ENCODE measurements at places on chromosomes 6 and 20.
A peak's percentile ranks its signal among the peaks of the same experiment; 100 is the strongest.

- DNase-seq: no peak
Measured at GRCh38 chr6:107763946-107764345, 60.2 kb downstream of the SCML4 start.

DNA sequence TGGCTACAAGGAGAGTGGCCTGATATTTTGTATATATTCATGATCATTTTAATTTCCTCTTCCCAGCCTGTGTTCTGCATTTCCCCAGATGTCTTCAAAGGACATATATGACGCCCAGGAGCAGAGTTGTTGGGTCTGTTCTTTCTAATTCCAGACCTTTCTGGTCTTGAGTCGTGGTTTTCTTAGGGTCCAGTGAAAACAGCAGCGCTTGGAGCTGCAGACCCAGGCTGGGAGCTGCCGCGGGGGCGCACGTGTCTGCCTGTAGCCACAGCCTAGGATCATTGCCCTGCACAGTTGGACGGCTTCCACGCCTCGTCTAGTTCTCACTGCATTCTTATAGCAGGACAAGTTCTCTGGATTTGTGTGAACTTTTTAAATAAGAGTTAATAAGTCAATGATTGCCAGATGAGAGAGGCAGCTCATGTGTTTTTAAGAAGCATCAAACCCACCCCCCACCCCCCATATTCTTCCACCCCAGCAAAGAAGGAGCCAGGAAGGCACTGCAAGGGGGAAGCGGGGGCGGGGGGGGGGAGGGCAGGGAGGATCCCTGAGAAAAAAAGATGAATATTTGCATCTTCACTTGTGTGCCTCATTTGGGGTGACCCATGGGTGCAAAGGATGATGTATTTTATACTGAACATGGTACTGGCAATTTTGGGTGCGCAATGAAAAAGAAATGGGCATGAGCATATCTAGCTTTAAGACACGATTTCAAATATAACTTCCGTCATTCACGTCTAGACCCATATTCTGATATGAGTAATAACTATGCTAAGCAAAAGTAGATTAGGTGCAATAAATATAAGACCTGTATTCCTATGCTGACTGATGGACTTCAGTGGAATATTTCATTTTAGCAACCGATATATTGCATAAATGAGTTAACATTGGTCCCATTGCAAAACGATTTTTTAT, 160.0 kb downstream of the TBXT start:
- DNase-seq: no peak

- no peak for DNase-seq
Measured at GRCh38 chr20:7608250-7608649, 332.0 kb downstream of the HAO1 start.

- no peak for DNase-seq
Measured at GRCh38 chr6:91506509-91506908, 919.6 kb upstream of the MAP3K7 start.

DNA sequence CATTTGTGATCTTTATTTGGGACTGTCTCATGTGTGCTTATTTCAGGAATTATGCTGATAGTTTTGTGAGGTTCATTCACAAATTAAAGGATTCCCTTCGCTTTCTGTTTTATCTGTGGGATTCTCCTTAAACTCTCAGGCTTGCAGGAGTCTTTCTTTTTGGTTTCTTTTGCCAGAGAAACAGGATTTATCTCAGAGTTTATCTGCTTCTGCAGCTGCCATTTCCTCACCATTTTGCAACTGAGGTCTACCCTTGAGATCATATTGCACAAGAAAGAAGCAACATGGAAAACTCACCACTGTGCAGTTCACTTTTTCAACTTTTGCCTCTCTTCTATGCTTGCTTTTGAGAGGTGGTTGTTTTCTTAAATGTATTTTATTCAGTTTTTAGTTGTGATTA, 201.0 kb downstream of the PRL start:
- DNase-seq: no peak

DNA sequence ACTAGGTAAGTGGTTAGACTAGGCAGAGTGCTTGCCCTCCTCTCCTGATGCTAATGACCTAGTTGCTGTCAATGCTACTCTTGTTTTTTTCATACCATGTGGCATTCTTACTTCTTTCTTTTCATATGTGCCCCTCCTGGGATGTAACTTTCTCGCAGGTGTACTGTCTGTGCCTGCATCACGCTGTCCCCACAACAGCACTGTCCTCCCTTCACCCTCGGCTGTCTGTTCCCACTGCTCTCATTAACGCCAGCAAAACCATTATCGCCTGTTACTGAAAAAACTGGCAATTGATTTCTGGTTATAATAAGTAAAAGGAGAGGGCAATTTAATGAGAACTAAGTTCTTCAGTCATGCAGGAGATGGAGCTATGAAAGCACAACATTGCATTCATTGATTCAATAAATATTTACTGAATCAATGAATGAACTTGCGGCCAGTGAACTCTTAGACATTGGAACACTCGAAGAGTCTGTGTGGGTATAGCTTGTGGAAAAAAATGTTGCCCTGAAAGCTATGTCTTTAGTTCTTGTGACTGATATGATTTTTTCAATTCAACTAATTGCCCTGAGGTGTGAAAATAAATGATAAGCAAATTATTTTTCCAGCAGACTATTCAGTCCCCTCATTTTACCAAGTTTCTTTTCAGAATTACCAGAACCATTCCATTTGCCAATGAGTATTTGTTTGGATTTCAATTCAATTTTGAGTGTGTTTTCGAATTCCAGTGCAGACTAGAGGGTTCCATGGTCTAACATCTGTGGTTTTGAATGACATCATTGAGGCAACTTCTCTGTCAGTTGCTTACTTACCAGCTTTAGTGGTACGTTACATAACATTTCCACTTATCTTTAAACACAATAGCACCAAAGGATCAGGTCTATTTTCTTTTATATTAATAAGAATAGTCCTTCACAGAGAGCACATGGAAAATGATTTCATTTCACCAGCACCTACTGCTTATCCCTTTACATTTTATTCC, 2.1 kb downstream of the SLC17A4 start:
- DNase-seq: no peak

- DNase-seq: peak; percentile 2
Measured at GRCh38 chr6:24274441-24275083, 83.3 kb downstream of the DCDC2 start.

- DNase-seq: no peak
Measured at GRCh38 chr20:63316502-63316921, 23.5 kb downstream of the COL20A1 start.

- DNase-seq: no peak
Measured at GRCh38 chr20:40686893-40687292, 2.1 kb downstream of the MAFB start.

GRCh38 chr6:134293659-134294161, 24.2 kb downstream of the SGK1 start:
- no peak for DNase-seq

- DNase-seq: no peak
Measured at GRCh38 chr6:169291148-169291547, 37.5 kb upstream of the THBS2 start.

GRCh38 chr20:62183426-62184142, 756 bp downstream of the MTG2 start:
- DNase-seq: no peak

- DNase-seq: no peak
Measured at GRCh38 chr20:63178889-63179686, 36.8 kb downstream of the YTHDF1 start.

- DNase-seq: no peak
Measured at GRCh38 chr6:75201901-75202672, 3.8 kb downstream of the COL12A1 start.

DNA sequence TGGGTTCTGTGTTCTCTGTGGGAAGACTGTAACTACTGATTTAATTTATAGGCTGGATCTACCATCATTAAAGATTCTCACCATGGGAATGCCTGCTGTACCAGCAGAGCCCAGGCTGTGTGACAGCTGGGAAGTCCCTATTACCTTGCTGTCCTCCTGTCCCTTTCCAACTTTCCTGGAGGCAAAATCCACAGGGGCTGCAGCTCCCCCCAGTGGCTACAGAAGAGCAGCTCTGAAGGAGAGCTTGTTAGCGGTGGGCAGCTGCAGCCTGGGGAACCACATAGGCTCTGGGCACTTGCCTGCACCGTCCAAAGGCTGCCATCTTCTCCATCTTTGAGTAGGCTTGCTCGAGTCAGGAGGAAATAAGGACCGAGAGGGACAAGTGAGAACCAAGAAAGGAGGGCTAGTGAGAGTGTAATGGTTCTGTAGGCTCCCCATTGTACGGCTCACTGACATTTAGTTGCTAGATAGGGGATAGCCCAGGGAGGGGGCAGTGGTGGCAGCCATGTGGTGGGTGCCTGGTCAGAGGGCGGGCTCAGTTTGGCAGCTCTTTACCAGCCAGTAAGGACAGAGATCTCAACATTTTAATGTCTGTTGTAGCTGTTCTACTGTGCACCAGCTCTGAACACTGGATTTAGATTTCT, 155.1 kb upstream of the MLIP start:
- no peak for DNase-seq

DNA sequence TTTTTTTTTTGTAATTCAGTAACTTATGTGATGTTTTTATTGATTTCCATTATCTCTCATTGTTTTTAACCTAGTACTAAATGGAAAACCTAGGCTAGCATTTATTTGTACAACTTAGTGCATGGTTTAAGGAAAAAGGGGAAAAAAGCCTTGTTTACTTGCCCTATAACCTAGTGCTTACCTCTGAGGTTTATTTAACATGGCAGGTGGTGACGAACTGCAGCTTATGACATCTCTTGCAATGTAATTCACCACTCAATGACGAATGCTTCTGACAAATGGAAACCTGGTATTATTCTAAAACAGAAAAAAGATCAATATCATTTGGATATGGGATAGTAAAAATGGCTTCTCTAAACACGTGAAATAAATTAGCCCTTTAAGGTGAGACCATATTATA, 618.6 kb upstream of the FLRT3 start:
- DNase-seq: no peak

DNA sequence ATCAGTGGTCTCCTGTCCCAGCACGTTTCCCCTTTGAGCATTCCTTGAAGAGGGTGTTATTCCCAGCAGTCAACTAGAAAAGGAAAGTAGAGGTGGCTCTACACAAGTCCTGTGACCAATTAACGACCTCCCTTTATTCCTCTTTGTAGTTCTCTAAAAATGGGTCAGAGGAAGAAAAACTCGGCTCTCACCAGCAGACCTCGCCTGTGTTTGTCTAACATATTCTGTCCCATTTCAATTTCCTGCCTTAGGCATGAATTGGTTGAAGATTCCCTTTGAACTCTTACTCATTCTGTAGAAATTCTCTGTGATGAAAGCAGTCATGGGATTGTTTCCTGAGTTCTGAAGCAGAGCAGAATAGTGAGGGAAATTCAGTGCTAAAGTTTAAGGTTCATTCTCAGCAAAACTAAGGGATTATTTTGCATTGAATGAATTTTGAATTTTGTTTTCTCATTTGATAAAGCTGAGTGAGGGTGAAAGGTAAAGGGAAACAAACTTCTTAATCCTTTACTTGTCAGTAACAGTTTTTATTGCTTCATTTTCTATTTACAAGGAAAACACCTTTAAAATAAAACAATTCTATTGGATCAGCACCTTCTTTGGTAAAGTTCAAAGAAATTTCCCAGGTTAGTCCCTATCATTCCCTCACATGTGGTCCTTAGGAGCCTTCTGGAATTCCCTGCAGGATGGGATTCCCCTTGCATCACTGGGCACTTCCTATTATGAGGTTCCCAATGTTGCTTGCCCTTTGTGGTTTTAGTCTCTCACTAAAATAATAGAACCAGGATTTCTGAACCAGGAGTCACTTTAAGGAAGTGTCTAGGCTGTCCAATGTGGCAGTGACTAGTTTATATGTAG, 105.8 kb downstream of the SLX4IP start:
- no peak for DNase-seq

- DNase-seq: no peak
Measured at GRCh38 chr20:967796-968742, 34.0 kb downstream of the RSPO4 start.

DNA sequence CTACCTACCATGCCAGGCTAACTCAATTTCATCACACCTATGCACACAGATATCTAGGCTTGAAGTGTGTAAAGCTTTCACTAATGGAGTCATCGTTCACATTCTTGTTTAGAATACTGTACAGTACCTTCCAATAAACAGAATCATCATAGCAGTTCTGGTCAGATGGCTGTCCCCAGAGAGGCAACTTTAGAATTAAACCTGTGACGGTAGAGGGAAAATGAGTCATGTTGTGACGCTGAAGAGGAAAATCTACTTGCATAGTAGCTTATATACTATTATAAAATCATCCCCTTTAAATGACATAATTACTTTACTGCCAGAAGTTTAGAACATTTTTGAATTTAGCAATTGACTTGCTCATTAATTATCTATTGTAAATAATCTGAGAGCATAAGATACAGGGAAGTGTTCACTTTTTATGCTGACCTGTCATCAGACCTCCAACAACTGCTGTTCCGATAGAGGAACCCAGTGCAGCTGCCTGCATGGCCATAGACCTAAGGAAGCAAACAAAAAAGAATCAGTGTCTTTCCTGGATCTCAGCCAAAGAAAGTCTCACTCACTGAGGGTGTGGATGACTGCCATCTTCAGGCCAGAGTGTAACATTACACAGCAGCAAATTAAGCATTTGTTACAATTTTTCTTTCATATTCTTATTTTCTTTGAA, 29.8 kb downstream of the RHAG start:
- DNase-seq: peak; percentile 85

- DNase-seq: no peak
Measured at GRCh38 chr6:35925961-35926360, 5.1 kb upstream of the SRPK1 start.

DNA sequence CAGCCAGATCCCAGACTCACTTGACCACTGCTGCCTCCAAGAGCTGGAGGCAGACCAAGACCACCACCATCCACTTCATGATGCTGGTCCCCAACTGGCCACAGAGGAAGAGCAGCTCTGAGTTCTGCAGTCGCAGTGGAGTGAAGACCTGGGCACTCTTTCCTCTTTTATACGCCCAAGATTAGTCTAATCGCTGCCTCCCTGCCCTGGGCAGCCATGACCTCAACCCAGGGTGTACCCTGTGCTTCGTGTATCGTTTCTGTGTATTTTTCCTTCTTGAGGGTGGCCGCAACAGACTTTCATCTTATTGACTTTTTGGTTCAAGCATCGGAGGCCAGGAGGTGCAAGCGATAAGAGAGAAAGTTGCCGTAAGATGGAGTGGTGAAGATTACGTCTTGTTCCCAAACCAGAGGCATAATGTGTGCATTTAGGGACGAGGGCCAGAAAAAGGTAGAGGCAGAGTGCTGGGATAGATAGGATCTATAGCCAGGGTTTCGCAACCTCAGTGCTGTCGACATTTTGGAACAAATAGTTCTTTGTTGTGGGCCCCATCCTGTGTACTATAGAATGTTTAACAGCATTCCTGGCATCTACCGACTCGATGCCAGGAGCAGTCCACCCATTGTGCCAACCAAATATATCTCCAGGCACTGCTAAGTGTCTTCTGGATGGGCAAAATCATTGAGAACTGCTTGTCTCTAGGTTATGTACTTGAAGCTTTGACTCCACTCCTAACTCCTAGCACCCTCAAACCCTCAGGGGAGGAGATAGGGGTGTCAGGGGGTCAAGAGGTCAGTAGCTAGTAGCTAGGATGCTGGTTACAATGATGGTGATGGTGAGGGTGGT, at the start of gene PGC:
PGC (minus strand) TSS at position 142 of the 846 bp plus-strand sequence; CDS start at position 79, 63 bp downstream.
- no peak for DNase-seq

DNA sequence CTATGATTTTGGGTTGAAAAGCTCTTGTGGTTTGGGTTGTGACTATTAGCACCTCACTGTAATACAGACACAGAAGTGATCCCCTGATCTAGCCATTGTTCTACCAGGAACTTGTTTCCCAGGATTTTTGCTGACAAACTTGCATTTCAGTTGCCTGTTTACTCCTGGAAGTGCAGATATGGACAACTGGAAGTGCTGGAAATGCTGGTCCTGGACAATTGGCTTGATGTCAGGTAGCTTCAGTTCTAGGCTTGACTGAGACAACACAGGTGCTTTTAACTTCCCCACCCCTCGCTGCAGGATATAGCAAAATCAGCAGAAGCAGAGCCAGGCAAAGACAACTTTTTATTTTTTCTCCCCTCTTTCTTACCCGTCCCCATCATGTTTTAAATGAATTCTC, 27.1 kb upstream of the FBXO30 start:
- DNase-seq: no peak

Data from KG1 (cell line).